ENCODE measurements at places on chromosomes 7 and 10.

DNA sequence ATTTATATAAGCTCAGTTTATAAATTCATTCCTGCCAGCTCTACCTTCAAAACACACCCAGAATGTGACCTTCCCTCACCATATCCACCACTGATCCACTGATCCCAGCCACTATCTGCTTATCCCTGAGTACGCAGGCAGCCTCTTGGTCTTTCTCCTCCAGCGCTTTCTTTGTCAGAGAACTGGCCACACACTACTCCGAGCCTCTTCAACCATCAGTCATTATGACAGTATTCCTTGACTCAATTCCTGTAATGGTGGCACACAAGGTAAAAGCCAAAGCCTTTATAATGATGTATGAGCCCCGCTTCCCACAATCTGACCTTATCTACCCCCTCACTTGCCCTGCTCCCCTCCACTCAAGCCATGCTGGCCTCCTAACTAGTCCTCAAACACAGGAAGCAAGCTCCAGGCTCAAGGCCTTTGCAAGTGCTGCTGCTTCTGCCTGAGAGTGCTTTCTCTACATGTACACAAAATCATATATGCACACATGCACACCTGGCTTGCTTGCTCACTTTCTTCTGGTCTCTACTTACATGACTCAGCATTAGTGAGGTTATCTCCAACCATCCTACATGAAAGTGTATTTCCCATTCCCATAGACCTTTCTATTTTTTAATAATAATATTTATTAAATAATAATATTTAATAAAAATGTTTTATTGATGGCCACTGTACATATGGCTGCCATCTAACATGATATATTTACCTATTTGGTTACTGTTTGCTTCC is 150.4 kb upstream of the FEZF1 start:
- no peak for DNase-seq

DNA sequence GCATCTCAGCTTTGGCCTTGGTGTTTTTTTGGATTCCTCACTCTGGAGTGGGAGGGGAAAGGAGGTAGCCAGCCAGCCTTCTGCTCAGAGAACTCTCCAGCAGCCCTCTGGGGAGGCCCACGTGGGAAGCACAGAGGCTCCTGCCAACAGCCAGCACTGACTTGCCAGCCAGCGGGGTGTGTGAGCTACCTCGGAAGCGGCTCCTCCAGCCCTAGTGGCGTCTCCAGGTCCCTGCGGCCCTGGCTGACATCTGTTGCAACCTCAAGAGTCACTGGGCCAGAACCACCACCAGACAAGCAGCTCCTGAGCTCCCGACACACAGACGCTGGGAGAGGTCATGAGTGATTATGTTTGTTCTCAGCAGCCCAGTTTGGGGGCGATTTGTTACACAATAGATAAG is 180.2 kb upstream of the FZD8 start:
- peak; percentile 33 for DNase-seq

- DNase-seq = no peak
These were observed 20.3 kb upstream of the PPIA start for GRCh38 chr7:44776211-44776610.

GRCh38 chr10:101287997-101288635 is 58.9 kb upstream of the LBX1 start:
- DNase-seq = peak; percentile 54

DNA sequence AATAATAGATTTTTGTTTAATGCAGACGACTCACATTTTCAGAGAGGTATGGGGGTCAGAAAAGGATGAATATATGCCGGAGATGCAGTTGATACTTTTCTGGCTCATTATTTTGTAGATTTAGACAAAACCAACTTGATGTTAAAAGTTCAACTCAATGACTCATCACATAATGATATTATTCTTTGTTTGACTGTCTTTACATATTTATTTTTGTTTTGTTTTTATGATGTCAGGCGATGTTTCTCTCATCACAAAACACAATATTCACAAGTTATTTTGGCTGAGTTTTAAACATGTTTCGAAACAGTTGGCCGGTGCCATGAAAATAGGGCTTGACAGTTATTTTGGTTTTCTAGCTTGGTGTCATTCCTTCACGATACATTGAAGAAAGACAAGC is 1.3 kb downstream of the GJD4 start:
- no peak for DNase-seq

DNA sequence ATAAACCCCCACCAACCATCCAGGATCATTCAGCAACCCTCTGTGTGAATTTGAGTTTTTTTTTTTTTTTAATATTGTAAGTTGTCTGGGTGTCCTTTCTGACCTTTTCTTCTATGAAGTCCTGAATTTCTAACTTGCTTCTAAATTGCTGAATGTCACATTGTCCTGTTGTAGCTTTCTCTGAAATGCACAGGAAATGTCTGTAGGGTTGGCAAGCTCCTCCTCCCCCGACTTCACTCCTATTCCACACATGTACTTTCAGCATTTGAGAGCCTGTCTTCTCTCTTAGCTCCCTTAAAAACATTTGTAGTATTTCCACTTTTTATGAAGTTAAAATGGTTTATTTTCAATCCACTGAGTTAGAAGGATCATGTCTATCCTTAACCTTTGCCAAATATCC is 3.3 kb upstream of the CNNM2 start:
- no peak for DNase-seq

DNA sequence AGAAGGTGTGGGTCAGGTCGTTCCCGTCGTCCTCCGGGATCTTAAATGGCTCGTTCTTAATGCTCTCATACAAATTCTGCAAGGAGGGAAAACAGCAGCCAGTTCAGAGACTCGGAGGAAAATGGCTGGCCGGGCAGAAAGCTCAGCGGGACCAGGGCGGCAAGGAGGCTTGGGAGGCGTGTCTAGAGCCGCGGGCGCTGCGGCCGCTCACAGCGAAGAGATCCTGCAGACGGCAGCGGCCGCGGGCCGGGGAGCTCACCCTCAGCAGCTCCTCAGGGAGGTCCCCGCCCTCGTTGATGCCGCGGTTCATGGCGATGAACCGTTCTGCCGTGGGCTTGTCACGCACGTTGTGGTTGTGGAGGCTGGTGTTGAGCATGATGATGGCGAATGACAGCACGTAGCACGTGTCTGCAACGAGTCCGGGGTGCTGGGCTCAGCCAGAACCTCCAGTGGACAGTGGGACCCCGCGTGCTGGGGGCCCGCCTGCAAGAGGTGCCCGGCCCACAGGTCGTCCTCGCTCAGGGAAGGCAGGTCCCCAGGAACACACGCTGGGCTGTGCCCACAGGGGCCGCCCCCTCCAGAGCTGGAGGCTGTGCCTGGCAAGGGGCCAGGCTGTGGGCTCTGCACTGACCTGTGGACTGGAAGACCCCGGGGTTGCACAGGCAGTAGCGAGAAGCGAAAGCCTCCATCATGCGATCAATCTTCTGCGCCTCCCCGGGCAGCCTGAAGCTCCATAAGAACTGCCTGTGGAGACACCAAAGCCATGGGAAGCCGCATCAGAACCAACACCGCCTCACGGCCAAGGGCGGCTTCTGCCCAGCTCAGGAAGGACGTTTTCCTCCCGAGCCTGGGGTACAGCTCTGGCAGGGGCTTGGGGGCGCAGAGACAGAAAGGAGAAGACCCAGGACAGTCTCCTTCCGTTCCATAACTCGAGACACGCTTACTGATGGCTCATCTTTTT is 101.6 kb downstream of the CYTH3 start:
- DNase-seq = no peak

- peak; percentile 57 for DNase-seq
These were observed 1.1 kb downstream of the TTYH3 start for GRCh38 chr7:2632733-2633537.

- no peak for DNase-seq
These were observed 1.2 kb downstream of the ANTXRL start for GRCh38 chr10:46287846-46288477.

DNA sequence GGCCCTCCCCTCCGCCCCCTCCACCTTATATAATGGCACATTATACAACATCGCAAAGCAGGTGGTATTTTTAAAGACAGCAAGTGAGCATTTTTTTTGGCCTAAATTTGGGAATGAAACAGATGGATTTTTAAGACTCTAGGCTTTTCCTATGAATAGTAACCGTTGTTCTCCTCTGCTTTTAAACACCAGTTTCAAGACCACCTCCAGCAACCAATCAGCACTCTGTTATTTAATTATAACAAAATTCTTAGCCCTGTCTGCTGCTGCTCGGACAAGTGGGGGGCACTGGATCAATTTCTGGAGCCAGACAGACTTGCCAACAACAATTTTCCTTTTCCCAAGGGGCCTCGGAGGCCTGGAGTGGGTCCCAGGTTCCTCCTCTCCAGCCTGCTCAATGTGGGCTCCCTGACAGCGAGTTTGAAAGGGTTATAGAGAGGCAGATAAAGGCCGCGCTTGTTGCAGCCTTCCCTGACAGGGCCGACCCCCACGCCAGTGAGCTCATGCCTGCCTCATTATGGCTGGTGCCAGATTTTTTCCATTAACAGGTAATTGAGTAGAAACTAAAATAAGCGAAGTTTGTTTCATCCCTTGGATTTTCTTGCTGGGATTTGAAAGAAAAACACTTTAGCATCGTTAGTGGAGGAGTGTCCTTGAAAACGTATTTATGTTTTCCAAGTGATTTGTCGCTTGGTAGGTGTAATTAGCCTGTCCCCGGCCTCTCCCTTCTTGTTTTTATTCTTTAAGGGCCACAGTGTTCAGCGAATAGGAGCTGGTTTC is 227.3 kb downstream of the TCF7L2 start:
- DNase-seq = no peak

All from A549 (cell line).